ENCODE measurements at places on chromosomes 5 and 9.

GRCh38 chr9:21144603-21145002 lies 3.0 kb upstream of the IFNW1 start:
- no peak for DNase-seq

DNA sequence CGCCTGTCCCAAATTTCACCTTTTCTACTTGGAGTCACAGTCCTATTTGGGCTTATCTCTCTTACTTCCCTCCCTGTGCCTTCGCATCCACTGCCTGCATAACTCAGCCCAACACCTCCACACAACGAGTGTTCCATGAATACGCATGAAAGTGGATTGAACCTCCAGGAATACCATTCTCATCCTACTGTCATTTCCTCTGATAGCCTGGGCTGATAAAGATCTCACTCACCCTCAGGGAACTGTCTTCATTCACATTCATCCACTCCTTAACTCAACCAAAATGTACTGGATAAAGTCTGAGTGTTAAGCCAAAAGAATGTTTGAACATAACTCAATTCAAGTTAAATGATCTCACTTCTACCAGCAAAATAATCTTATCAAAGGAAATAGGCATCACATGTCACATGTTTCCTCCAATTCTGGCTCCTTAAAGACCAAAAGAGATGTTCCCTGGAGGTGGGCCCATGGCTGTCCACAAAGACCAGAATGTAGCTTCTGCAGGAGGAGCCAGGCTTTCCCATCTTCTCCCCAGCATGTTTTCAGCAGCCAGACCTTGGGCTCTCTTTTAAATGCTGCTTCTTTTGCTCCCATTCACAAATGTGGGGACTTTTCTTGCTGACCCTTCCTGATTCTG lies 28.4 kb upstream of the TRIO start:
- DNase-seq: no peak

GRCh38 chr9:126454215-126454614 lies 127.6 kb downstream of the MVB12B start:
- no peak for DNase-seq

GRCh38 chr9:81259896-81260295 lies 429.5 kb downstream of the TLE1 start:
- no peak for DNase-seq

DNA sequence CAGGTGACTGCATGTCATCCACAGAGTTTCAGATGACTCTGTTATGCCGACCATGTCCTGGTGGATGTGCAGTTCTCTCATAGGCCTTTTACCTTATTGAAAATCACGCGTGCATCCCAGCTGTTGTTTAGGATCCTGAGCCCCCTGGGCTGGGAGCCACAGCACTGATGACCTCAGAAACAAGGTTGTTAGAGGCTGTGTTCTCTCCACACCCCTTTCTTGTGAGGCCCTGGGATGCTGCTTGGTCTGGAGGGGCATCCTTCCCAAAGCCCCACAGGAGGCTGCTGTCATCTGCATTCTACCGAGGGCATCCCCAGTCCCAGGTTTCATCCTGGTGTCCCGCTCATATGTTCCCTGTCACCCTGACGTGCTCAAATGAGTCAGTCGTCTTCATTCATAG lies 76.5 kb upstream of the IRX4 start:
- DNase-seq: no peak
